ENCODE measurements at places on chromosomes 7 and 10. TPM values are rescaled to one million over a fixed set of nuclear protein-coding genes. Genes with fewer than 3 reads are reported as not detected.

DNA sequence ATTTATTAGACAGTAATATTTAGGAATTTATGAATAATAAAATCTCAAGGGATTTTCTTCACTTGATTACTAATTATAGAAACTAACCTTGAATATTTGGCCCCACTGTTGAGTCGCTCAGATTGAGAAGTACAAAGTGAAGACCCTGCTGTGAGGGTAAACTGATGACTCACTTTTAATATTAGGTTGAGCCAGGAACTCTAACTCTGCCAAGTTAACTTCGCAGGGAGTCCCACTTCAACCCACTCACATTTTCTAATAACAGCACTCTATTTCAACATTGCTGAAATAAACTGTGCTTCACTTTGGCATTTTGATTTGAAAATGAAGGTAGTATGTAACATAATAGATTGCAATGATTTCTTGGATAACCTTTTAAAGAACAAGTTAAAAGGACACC lies 200.7 kb downstream of the POLR1F start:
- DNase-seq = no peak

GRCh38 chr7:43954524-43955228 lies 28.4 kb downstream of the UBE2D4 start:
- DNase-seq = peak; percentile 27
- no peaks in the 10 kb centered on the region for H3K4me1 ChIP-seq
- H3K27me3 ChIP-seq = no peaks in the 10 kb centered on the region
- no peak overlapping the region for H3K4me3 ChIP-seq
- no peak overlapping the region for H3K27ac ChIP-seq

NRBF2 gene
- 25.7 TPM for total RNA-seq

FAM149B1 gene
- total RNA-seq = 20.8 TPM

- H3K4me3 ChIP-seq = no peak overlapping the region
- no peaks in the 10 kb centered on the region for H3K27me3 ChIP-seq
- no peak overlapping the region for H3K27ac ChIP-seq
- no peaks in the 10 kb centered on the region for H3K36me3 ChIP-seq
- H3K4me1 ChIP-seq = no peaks in the 10 kb centered on the region
- peak; percentile 17 for DNase-seq
Measured at GRCh38 chr7:122528879-122529481, 169.9 kb downstream of the RNF133 start.

DNA sequence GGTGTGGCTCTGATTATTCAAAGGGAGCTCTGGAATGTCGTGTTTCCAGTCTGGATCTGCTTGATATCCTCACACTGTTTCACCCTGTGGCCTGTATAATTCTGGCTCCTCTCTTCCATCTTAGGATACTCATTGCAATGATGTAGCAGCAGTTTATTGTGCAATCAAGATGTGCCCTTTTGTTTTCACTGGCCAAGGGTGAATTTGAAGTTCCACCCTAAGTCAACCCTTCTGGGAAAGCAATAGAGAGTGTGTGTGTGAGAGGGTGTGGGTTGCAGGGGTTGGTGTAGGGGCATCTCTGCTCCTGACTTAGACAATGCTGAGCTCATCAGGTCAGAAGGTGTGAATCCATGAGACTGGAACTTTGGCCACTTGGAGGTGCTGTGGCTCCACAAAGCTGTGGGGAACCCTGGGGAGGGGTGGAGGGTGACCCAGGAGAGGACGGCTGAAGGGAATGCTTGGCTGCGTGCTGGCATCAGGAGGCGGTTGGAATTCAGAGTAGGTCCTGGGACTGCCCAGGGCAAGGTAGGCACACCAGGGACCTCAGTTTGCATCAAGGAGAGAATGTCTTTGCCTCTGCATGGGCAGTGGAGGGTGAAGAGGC lies 118.0 kb upstream of the PRSS58 start:
- no peaks in the 10 kb centered on the region for H3K27me3 ChIP-seq
- no peaks in the 10 kb centered on the region for H3K36me3 ChIP-seq
- no peak overlapping the region for H3K4me3 ChIP-seq
- DNase-seq = no peak
- H3K4me1 ChIP-seq = no peaks in the 10 kb centered on the region

SCRN1 gene
- 189 TPM for total RNA-seq

- no peak for DNase-seq
- no peak overlapping the region for H3K4me3 ChIP-seq
- no peaks in the 10 kb centered on the region for H3K4me1 ChIP-seq
- no peaks in the 10 kb centered on the region for H3K36me3 ChIP-seq
- H3K27ac ChIP-seq = no peak overlapping the region
Measured at GRCh38 chr7:84847790-84848189, 339.1 kb downstream of the SEMA3D start.

GRCh38 chr10:71555087-71555723 lies 158.5 kb downstream of the CDH23 start:
- H3K27ac ChIP-seq = no peak overlapping the region
- no peak for DNase-seq
- H3K4me3 ChIP-seq = no peak overlapping the region
- H3K36me3 ChIP-seq = no peaks in the 10 kb centered on the region
- peaks cover 9% of the 10 kb centered on the region for H3K27me3 ChIP-seq

GRCh38 chr7:80082213-80082612 lies 52.4 kb upstream of the GNAI1 start:
- no peaks in the 10 kb centered on the region for H3K36me3 ChIP-seq
- H3K4me1 ChIP-seq = no peaks in the 10 kb centered on the region
- H3K4me3 ChIP-seq = no peak overlapping the region
- H3K27me3 ChIP-seq = no peaks in the 10 kb centered on the region
- no peak overlapping the region for H3K27ac ChIP-seq

ANXA8L1 gene
- 0.26 TPM for total RNA-seq

CYP2C19 gene
- 0.15 TPM for total RNA-seq

GRCh38 chr10:69878951-69879350 lies 77.2 kb downstream of the COL13A1 start:
- no peaks in the 10 kb centered on the region for H3K27me3 ChIP-seq
- no peak overlapping the region for H3K27ac ChIP-seq

DNA sequence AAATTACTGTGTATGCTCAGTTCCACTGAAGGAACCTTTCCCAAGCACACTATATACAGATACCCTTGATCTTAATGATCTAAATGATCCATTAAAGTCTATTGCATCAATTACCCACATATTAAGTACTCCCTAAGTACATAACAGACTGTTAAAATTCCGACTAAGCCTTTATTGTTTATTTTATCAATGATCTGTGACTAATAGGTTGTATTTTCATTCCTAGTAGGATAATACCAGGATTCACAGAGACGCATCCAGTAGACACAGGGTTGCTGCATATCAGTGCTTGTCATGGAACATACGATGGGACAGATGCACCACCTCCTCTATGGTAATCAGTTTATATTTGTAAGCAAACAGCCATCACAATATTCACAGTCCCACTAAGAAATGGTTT lies 159.6 kb upstream of the SLC26A5 start:
- no peaks in the 10 kb centered on the region for H3K4me1 ChIP-seq
- H3K36me3 ChIP-seq = no peaks in the 10 kb centered on the region
- no peak for DNase-seq
- H3K27me3 ChIP-seq = no peaks in the 10 kb centered on the region

CYP26C1 gene
- total RNA-seq = 1.1 TPM

TRPV5 gene
- not detected for total RNA-seq

GRCh38 chr7:106573125-106573663 lies 87.8 kb downstream of the CCDC71L start:
- peaks cover 2% of the 10 kb centered on the region for H3K27me3 ChIP-seq
- no peak for DNase-seq
- no peak overlapping the region for H3K27ac ChIP-seq

GRCh38 chr10:32187686-32188085 lies 131.5 kb upstream of the KIF5B start:
- DNase-seq = no peak
- H3K4me3 ChIP-seq = no peak overlapping the region
- no peaks in the 10 kb centered on the region for H3K4me1 ChIP-seq
- no peaks in the 10 kb centered on the region for H3K27me3 ChIP-seq
- no peak overlapping the region for H3K27ac ChIP-seq

MKRN1 gene
- total RNA-seq = 87.9 TPM

DNA sequence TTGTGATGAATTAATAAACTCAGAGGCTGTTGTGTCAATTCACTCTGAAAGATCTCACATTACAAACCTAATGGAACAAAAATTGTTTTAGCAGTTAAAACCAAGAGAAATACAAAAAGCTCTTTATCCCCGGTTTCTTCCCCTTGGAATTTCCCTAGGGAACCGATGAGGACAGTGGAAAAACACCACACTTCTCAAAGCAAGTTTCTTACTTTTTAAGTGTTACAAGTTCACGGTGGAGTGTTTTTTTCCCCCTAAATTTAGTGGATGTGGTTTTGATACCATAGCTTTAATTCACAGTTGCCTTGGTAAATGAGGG lies 10.3 kb downstream of the BAMBI start:
- no peak for DNase-seq
- no peaks in the 10 kb centered on the region for H3K27me3 ChIP-seq
- H3K27ac ChIP-seq = no peak overlapping the region
- no peak overlapping the region for H3K4me3 ChIP-seq
- H3K4me1 ChIP-seq = no peaks in the 10 kb centered on the region

GRCh38 chr10:125048094-125048864 lies 106.4 kb downstream of the ZRANB1 start:
- peak; percentile 57 for DNase-seq
- H3K27ac ChIP-seq = no peak overlapping the region
- no peaks in the 10 kb centered on the region for H3K36me3 ChIP-seq
- H3K27me3 ChIP-seq = no peaks in the 10 kb centered on the region
- peaks cover 26% of the 10 kb centered on the region for H3K4me1 ChIP-seq
- no peak overlapping the region for H3K4me3 ChIP-seq

DNA sequence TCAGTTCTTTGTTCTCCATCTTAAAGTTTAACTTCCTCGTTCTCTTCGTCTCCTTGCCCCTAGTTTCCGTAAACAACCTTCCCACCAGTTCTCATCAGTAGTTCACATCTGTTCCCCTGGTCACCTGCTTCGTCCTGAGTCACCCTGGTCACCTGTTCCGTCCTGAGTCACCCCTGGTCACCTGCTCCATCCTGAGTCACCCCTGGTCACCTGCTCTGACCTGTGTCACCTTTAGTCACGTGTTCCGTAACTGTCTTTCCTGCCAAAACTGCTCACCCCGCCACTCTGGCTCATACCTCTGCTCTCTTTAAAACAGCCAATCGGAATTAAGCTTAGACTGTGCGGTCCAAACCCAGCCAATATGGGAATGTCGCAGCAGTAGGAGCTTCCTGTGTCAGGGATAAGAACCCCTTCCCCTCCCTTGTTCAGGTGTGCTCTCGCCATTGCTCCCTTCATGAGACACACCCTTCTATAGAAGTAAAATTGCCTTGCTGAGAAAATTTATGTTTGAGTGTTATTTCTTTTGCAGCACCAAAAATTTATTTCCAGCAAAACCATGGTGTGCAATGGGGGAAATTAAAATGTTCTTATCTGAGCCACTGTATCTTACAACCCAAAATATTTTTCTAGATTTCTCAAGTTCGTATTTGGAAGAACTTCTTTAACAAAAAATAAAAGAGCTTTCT lies 112.2 kb downstream of the VIM start:
- no peaks in the 10 kb centered on the region for H3K4me1 ChIP-seq
- no peaks in the 10 kb centered on the region for H3K36me3 ChIP-seq
- H3K4me3 ChIP-seq = no peak overlapping the region
- no peaks in the 10 kb centered on the region for H3K27me3 ChIP-seq
- H3K27ac ChIP-seq = no peak overlapping the region

HSPA12A gene
- total RNA-seq = 7.7 TPM

DAGLB gene
- 22.3 TPM for total RNA-seq

DNA sequence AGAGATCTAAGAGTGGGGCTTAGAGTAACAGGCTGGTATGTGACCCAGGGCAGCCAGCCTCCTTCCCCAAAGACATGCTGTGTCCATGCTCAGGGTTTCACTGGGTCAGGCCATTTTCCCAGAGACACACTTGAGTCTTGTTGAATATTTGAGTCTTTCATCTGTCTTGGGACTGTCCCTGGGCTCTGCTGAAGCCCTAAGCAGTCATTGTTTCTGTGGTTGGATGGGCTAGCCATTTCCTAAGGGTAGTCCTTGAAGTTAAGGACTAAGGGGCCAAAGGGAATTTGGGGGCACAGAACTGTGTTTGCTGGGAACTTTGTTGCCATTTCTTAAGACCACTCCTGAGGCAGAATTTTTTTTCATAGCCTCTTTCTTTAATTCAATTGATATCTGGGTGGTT lies 98.4 kb upstream of the SAMD8 start:
- no peak overlapping the region for H3K4me3 ChIP-seq
- H3K27me3 ChIP-seq = no peaks in the 10 kb centered on the region
- H3K27ac ChIP-seq = no peak overlapping the region
- no peaks in the 10 kb centered on the region for H3K4me1 ChIP-seq
- no peak for DNase-seq

- no peaks in the 10 kb centered on the region for H3K4me1 ChIP-seq
- no peak overlapping the region for H3K4me3 ChIP-seq
- H3K27me3 ChIP-seq = peaks cover 23% of the 10 kb centered on the region
Measured at GRCh38 chr10:131451407-131452015, 140.0 kb upstream of the TCERG1L start.

DNA sequence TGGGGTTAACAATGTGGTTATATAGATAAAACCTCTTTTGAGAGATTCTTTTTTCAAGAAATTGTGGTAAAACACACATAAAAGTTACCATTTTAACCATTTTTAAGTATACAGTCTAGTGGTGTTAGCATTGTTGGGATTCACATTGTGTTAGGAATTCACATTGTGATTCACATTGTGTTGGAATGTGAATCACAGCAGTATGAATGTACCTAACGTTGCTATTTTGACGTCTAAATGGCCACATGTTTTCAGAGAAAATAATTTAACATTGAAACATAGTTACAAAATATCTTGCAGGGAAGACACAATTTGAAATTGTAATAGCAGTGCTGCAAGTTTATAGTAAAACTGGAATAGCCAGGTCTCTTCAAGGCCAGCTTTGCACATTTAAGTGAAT lies 129.0 kb downstream of the BICC1 start:
- 0 out of 2 replicates have a peak, but pooled peaks cover 3% of the 10 kb centered on the region for H3K27me3 ChIP-seq
- H3K4me3 ChIP-seq = no peak overlapping the region
- no peaks in the 10 kb centered on the region for H3K4me1 ChIP-seq
- H3K36me3 ChIP-seq = no peaks in the 10 kb centered on the region
- no peak overlapping the region for H3K27ac ChIP-seq
- DNase-seq = no peak

C7orf33 gene
- total RNA-seq = not detected

CAV1 gene
- 496 TPM for total RNA-seq

DNA sequence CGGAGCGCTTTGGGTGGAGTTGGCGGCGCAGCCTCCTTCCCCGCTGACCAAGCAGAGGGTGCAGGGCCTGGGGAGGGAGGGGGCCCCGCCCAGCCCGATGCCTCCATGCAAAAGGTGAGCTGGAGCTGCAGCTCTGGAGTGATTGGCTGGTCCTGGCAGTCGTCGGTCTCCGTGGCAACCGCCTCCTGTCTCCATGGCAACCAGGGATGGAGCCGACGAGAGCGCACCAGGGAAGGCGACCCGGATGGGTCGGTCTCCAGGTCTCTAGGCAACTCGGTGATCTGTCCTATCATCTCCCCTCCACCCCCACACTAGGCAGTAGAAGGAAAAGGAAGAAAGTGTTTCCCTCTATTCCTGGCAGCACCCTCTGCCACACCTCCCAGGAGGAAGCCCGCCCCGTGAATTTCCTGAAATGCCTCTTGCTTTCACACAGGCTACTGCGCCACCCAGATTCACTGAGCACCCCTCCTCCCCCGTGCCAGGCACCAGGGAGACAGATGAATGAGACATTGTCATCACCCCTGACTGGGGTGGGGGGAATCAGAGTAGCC lies 647 bp upstream of the NACAD start:
- H3K4me3 ChIP-seq = peak overlapping the region; percentile 47
- H3K27me3 ChIP-seq = 0 out of 2 replicates have a peak, but pooled peaks cover 2% of the 10 kb centered on the region
- H3K27ac ChIP-seq = no peak overlapping the region
- no peak for DNase-seq
- H3K36me3 ChIP-seq = no peaks in the 10 kb centered on the region
- H3K4me1 ChIP-seq = peaks cover 11% of the 10 kb centered on the region

- no peak for DNase-seq
- H3K4me3 ChIP-seq = no peak overlapping the region
- H3K36me3 ChIP-seq = no peaks in the 10 kb centered on the region
- no peak overlapping the region for H3K27ac ChIP-seq
- H3K27me3 ChIP-seq = no peaks in the 10 kb centered on the region
Measured at GRCh38 chr10:71598621-71599055, 120.9 kb downstream of the C10orf105 start.

CLEC2L gene
- not detected for total RNA-seq
